ENCODE measurements at places on chromosomes 3 and 15. TPM values are rescaled to one million over a fixed set of nuclear protein-coding genes. Genes with fewer than 3 reads are reported as not detected.

FOXB1 gene
- not detected for total RNA-seq

VPS8 gene
- total RNA-seq: 52.6 TPM

ST6GAL1 gene
- total RNA-seq: 24.8 TPM

TRAIP gene
- total RNA-seq: 0.57 TPM

ZBTB20 gene
- total RNA-seq: 41.7 TPM

CMC1 gene
- total RNA-seq: 14.9 TPM

CAMK1 gene
- total RNA-seq: 5.0 TPM

IMPG2 gene
- 0.17 TPM for total RNA-seq

TTC21A gene
- 0.52 TPM for total RNA-seq

- H3K4me3 ChIP-seq: no peak overlapping the region
- peaks cover 8% of the 10 kb centered on the region for H3K36me3 ChIP-seq
- no peak for DNase-seq
Measured at GRCh38 chr15:80468796-80469195, 64.6 kb downstream of the ARNT2 start.

GRCh38 chr15:47570881-47571640 is 146.2 kb upstream of the SEMA6D start:
- H3K36me3 ChIP-seq: no peaks in the 10 kb centered on the region
- no peak overlapping the region for H3K27ac ChIP-seq
- H3K4me1 ChIP-seq: no peaks in the 10 kb centered on the region
- H3K27me3 ChIP-seq: no peaks in the 10 kb centered on the region
- H3K4me3 ChIP-seq: no peak overlapping the region

GRCh38 chr3:160434071-160434470 is 15.5 kb downstream of the TRIM59 start:
- no peaks in the 10 kb centered on the region for H3K27me3 ChIP-seq
- H3K4me3 ChIP-seq: no peak overlapping the region
- no peak overlapping the region for H3K27ac ChIP-seq
- DNase-seq: no peak
- no peaks in the 10 kb centered on the region for H3K36me3 ChIP-seq

DNA sequence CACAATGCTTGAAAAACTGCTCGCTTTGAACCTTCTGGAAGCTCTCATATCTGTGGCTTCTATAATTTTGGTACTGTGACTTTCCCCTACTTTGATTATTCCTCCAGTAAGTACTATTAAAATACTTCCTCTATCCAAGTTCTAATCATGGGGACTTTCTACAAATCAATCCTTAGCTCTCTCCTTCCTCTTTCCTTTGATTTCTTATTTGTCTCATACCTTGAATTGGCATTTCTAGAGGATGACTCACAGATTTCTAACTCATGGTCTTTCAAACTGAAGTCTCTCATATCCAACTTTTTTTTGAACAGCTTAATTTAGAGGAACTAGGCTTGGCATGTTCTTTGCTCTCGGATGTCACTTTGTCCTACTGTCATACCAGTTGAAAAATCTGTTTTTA is 241.8 kb downstream of the TBC1D5 start:
- H3K27me3 ChIP-seq: no peaks in the 10 kb centered on the region
- H3K27ac ChIP-seq: no peak overlapping the region
- H3K4me1 ChIP-seq: no peaks in the 10 kb centered on the region

GRCh38 chr15:29143909-29144635 is 125.5 kb downstream of the NSMCE3 start:
- no peak overlapping the region for H3K4me3 ChIP-seq
- H3K27me3 ChIP-seq: no peaks in the 10 kb centered on the region
- H3K4me1 ChIP-seq: no peaks in the 10 kb centered on the region
- no peak for DNase-seq
- H3K36me3 ChIP-seq: no peaks in the 10 kb centered on the region

- peaks cover 31% of the 10 kb centered on the region for H3K4me1 ChIP-seq
- peak overlapping the region; percentile 86 for H3K27ac ChIP-seq
- no peak for DNase-seq
- no peaks in the 10 kb centered on the region for H3K27me3 ChIP-seq
- H3K4me3 ChIP-seq: peak overlapping the region; percentile 80
- no peaks in the 10 kb centered on the region for H3K36me3 ChIP-seq
Measured at GRCh38 chr3:15428539-15428938, 1.1 kb downstream of the EAF1 start.

- no peaks in the 10 kb centered on the region for H3K4me1 ChIP-seq
- H3K27me3 ChIP-seq: no peaks in the 10 kb centered on the region
- no peak for DNase-seq
Measured at GRCh38 chr3:156579427-156579851, 24.5 kb upstream of the SSR3 start.

DNA sequence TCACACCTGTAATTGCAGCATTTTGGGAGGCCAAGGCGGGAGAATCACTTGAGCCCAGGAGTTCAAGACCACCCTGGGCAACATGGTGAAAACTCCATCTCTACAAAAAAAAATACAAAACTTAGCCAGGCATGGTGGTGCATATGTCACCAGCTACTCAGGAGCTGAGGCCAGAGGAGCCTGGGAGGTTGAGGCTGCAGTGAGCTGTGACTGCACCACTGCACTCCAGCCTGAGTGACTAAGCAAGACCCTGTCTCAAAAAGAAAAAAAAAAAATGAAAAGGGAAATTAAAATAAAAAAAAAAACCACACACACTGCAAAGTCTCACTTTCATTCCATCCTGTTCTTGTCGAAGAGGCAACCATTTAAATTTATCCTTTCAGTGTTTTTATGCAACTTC is 100.8 kb upstream of the PIAS1 start:
- H3K27ac ChIP-seq: no peak overlapping the region
- no peaks in the 10 kb centered on the region for H3K4me1 ChIP-seq
- H3K27me3 ChIP-seq: no peaks in the 10 kb centered on the region
- no peak for DNase-seq
- H3K36me3 ChIP-seq: no peaks in the 10 kb centered on the region

GRCh38 chr15:90320885-90321278 is 31.2 kb upstream of the ZNF774 start:
- H3K4me3 ChIP-seq: no peak overlapping the region
- peaks cover 13% of the 10 kb centered on the region for H3K4me1 ChIP-seq
- no peaks in the 10 kb centered on the region for H3K36me3 ChIP-seq
- no peak for DNase-seq

- H3K4me1 ChIP-seq: no peaks in the 10 kb centered on the region
- H3K27ac ChIP-seq: no peak overlapping the region
Measured at GRCh38 chr3:112375117-112375516, 42.2 kb downstream of the CD200 start.

GRCh38 chr3:88188436-88188835 is 38.7 kb downstream of the C3orf38 start:
- H3K27ac ChIP-seq: no peak overlapping the region
- H3K36me3 ChIP-seq: no peaks in the 10 kb centered on the region
- H3K27me3 ChIP-seq: no peaks in the 10 kb centered on the region
- H3K4me3 ChIP-seq: no peak overlapping the region
- no peak for DNase-seq

DNA sequence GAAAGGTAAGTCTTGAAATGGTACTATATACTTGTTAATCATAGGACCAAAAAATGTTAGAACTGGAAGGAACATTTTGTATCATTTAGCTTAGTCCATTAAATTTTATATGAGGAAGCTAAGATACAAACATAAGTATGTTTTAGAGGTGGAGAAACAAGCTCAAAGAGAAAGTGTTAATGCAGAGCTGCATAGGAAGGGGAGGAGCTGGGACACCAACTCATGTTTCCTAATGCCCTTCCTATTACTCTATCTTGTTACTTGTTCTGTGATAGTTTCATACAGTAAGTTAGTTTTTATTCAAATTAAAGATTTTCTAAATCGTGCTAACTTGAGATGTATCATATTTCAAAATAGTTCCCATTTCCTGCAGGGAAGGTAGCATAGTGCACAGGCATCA is 7.4 kb downstream of the SLC35A5 start:
- no peak for DNase-seq
- H3K36me3 ChIP-seq: peaks cover 2% of the 10 kb centered on the region
- no peaks in the 10 kb centered on the region for H3K27me3 ChIP-seq
- H3K4me3 ChIP-seq: no peak overlapping the region

- H3K27me3 ChIP-seq: no peaks in the 10 kb centered on the region
- H3K4me1 ChIP-seq: no peaks in the 10 kb centered on the region
- DNase-seq: no peak
Measured at GRCh38 chr15:54839379-54839778, 357.4 kb downstream of the RSL24D1 start.

DNA sequence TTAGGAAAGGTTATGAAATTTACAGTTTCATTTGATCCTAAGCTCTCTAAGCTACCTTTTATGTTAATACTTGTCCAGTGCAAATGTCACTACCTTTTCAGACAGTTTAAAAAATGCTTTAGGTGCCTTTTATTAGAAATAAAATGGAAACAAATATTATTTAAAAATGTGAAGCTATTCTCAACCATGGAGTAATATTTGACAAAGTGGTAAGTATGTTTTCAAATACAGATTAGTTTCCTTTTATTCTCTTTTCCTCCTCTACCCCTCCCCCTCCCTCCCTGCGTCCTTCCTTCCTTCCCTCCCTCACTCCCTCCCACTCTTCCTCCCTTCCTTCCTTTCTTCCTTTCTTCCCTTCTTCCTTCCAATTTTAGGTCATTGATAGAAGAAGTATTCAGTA is 6.3 kb downstream of the LRRC3B start:
- H3K27ac ChIP-seq: no peak overlapping the region
- DNase-seq: no peak
- no peaks in the 10 kb centered on the region for H3K4me1 ChIP-seq
- no peak overlapping the region for H3K4me3 ChIP-seq
